ENCODE measurements at places on chromosomes 1 and 21.

DNA sequence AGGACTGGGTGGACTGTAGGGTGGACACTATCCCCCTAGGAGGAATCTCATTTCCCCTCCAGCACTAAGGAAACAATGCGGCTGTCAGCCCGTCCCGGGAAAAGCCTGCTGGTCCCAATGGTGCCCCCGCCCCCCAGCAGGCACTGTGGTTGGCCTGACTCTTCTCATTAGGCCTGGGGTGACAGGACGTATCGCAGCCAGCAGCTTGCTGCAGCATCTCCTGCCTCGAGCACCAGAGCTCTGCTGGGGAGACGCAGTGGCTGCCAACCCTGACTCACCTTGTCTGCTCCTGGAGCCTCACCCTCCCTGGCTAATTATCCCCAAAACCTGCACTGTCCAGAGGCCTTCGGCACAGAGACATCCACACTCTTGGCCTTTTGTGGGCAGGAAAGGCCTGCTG lies 115.1 kb upstream of the GJB5 start:
- DNase-seq: no peak

DNA sequence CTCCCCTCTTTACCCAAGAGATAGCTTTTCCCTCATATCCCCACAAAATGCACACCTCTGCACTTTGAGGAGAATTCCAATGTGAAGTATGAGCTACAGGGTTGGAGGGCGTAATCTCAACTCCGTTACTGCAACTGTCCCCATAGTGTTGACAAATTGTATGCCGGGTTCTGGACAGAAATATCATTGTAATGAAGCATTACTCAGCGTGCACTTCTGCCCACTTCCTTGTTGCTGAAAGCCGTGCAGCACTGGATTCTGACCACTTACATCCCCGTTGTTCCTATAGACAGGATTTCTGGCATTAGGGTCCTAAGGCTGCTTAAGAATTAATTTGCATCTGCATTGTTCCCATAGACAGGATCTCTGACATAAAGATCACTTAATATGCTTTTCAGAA lies 205.6 kb downstream of the RHOU start:
- no peak for DNase-seq

DNA sequence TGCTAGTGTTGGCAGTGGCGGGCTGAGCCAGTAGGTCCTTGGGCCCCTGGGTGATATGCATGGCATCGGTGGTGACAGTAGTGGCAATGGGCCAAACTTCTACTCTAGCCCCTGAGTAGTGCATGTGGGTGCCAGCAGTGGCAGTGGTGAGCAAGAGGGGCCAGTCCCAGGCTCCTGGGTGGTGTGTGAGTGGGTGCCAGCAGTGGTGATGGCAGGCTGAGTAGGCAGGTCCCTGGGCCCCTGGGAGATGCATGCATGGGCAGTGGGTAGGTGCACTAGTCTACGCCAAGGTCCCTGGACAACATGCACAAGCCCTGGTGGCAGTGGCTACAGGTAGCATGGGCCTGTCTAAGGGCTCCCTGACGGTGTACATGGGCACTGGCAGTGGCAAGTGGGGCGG lies 24.6 kb upstream of the TTC22 start:
- DNase-seq: no peak

GRCh38 chr1:6745073-6745472 lies 40.2 kb upstream of the CAMTA1 start:
- peak; percentile 11 for DNase-seq

- DNase-seq: no peak
Observed at GRCh38 chr1:91555074-91555730, 54.6 kb downstream of the CDC7 start.

DNA sequence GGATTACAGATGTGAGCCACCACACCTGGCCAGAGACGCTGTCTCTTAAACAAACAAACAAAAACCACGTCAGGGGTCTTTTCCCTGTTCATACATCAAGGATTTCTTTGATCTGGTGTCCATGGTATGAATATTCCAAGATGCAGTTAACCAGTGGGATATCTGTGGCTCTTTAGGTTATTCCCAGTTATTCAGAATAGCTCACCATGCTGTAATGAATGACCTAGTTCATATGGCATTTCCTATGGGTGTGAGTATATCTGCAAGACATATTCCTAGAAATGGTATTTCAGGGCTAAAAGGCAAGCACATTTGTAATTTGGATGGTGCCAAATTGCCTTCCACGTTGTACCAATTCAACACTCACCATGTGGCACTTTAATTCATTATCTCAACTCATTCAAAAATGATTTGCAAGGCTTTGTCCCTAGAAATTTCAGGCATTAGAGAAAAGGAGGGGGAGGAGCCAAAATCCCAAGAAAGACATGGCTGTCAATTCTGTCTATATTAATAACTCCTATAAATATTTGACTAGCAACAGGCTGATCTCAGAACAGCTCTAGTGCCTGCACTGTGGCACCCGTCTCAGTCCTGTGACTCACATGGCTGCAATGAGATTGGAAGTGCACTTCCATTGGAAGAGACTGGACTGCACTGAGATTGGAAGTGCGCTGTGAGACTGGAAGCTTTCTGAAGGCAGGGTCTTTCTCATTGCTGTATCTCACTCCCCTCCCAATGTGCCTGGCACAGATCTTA lies 6.0 kb upstream of the STMN1 start:
- no peak for DNase-seq

DNA sequence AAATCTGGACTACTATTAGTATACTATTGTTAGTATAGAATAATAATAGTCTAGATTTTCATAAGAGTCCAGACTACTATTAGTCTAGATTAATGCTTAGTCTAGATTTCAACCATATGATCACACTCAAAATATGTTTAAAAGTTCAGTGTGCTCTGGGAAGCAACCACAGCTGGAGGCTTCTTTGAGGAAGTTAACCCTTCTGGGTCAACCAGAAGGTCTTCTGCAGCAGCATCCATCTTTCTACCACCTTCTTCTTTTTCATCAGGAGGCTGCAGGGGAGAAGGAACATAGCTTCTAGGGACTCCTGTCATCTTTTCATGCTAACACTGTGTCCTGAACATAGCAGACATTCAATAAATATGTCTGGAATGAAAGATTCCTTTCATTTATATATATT lies 51.2 kb upstream of the DNAJC6 start:
- no peak for DNase-seq

DNA sequence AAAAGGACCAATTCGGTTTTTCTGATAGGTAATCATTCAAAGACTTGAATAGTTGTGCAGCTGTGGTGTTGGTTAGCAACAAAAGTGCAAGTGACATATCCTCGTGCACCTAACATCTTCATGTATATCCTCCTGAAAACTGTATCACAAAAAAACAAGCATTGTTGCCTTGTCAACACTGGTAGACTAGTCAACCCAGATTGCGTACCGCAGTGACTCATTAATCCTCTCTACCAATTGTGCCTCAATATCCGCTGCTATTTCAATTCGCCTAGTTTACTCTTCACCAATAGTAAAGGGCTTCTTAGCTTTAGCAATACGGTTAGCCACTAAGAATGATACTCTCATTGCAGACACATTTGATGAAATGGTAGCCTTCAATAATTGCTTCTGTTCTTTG lies 3.5 kb downstream of the HHAT start:
- no peak for DNase-seq

GRCh38 chr1:117794073-117794472 lies 135.3 kb downstream of the GDAP2 start:
- DNase-seq: no peak

DNA sequence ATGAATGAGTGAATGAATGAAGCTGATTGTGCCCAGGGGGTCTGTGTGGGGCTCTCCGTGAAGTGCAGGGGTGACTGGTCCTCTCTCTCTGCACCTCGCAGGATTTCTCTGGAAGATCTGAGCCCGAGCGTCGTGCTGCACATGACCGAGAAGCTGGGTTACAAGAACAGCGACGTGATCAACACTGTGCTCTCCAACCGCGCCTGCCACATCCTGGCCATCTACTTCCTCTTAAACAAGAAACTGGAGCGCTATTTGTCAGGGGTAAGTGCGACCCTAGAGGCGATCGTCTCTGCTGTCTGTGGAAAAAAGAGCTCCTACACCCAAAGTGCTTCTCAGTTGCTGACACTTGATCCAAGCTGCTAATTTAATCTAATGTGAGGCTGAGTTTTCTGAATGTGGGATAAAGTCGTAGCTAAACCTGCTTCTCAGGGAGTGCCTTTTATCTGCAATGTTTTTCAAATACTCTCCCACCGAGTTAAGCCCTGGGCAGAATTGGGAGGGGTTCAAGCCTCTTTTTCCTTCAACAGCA lies 101.7 kb downstream of the HUNK start:
- no peak for DNase-seq
